ENCODE measurements at places on chromosomes 1 and 21.

GRCh38 chr1:240192851-240193250 is 101.2 kb downstream of the FMN2 start:
- DNase-seq = no peak

GRCh38 chr1:39392851-39393573 is 98.4 kb upstream of the BMP8A start:
- DNase-seq = no peak

GRCh38 chr1:205519541-205520131 is 15.2 kb downstream of the CDK18 start:
- no peak for DNase-seq

DNA sequence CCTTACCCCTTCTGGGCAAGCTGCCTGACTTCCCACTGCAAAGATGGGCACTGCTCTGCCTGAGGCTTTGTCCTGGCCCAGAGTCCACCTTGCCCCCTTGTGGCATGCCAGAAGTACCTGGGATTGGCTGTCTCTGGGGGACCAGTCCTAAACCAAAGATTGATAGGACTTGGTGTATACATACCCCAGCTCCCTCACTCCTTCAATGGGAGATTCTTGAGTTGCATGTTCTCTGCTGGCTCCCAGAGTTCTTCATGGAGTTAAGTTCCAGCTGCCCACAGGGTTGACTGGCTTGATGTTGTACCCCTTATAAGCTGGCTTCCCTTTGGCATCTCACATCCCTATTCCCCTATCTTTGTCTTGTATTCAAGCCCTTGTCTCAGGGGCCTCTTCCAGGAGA is 244.8 kb downstream of the GRIK3 start:
- no peak for DNase-seq

GRCh38 chr1:230792691-230793462 is 45.7 kb downstream of the CAPN9 start:
- DNase-seq = no peak

- no peak for DNase-seq
Measured at GRCh38 chr1:233897325-233898162, 6.9 kb upstream of the SLC35F3 start.

DNA sequence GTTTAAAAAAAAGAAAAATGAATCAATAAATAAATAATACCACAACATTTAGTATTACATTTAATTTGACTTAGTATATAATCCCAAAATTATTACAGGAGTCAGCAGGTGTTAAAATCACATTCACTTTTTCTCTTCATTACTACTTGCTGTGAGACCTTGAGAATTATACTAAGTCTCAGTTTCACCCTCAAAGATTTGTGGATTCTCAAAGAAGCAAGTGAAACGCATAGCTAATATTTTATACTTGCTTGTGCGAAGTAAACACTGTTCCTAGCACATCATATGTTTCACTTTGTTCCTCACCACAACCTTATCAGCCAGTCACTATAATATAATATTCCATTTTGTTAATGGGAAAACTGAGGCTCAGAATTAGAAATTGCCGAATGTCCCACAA is 4.0 kb downstream of the CLCA1 start:
- DNase-seq = no peak

DNA sequence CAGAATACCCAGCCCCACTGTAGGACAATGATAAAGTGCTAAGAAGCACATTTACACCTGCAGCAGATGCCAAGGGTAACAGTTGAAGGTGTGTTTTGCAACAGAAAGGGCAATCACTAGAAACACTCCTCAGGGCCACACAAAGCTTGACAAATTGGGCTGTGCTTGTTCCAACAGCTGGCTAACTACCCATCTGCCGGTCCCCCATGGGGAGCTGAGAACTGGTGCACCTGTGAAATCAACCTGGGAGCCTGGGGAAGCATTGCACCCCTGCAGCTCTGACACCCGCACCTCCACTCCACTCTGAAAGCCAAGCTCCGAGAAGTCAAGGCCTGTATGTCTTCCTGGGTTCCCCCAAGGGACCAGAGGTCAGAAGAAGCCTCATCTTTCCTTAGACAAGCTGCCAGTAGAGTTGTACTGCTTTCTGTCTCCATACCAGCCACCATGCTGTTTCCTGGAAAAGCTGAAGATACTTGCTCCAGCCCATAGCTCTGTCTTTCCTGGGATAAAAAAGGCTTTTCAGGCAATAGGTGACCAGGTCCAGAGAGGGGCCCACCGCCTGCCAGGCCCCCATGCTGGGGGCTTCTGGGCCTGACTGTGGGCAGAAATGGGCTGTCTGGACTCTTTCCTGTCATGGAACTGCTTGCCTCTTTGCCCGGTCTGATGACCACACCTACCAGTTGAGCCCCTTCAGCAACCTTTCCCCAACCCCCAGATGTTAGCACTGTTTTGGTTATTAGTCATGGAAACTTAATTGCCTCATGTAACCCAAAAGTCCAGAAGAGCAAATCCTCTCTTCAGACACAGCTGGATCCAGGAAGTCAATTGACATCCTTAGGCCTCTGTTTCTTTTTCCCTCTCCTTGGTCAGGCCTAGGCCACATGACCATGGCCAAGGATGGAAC is 93.6 kb downstream of the KIF14 start:
- no peak for DNase-seq

DNA sequence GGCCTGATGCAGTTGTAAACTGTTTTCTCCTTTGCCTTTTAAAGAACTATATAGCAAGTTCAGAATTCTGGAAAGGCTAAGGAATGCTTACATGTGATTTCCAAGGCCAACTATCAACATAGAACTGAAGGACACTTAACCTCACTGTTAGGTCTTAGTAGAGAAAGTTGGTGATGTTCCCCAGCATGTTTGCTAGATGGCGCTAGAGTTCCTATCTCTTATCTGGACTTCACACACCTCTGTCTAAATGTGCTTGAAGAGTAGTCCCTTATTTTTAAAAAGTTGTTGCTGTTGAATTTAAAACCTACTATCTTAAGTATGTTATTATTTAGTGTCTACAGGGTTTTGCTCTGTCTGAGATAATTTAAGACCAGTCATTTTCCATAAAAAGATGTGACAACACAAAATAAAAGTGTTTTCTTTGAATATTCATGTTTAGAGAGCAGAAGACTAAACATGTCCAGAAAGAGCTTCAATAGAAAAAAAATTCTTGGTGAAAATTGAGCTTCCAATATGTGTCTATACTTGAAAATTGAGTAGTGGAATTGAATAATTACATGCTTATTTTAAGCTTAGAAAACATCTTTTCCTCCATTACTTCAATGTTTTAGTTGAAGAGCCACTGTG is 237.3 kb downstream of the S1PR1 start:
- no peak for DNase-seq

- no peak for DNase-seq
Measured at GRCh38 chr1:185155600-185156287, 1.0 kb downstream of the TRMT1L start.

DNA sequence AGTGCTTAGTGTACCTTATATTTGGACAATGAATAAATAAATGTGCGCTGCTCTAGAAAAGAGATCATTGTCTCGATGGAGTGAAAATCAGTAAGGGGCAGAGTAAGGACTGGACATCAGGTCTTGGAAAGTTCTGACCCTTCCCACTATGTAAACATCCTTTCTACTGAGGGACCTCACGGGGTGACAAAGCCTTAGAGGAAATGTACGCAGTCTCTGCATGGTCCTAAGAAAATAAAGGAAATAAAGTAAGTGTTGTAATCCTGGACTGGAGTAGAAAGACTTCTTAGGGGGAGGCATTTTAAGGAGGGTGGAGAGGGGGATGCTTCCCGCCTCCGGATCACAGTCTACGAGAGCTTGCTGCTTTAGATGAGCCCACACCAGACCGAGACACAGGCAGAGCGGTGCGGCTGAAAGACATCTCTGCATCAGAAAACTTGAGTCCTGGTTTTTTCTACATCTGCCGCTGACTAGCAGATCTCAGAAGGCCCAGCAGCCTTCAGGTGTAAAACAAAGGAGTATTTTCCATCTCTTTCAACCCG is 22.3 kb upstream of the GPR137B start:
- DNase-seq = no peak

- DNase-seq = no peak
Measured at GRCh38 chr21:45365608-45366241, 39.2 kb upstream of the COL18A1 start.

GRCh38 chr1:186682736-186683135 is 2.5 kb upstream of the PTGS2 start:
- peak; percentile 14 for DNase-seq

DNA sequence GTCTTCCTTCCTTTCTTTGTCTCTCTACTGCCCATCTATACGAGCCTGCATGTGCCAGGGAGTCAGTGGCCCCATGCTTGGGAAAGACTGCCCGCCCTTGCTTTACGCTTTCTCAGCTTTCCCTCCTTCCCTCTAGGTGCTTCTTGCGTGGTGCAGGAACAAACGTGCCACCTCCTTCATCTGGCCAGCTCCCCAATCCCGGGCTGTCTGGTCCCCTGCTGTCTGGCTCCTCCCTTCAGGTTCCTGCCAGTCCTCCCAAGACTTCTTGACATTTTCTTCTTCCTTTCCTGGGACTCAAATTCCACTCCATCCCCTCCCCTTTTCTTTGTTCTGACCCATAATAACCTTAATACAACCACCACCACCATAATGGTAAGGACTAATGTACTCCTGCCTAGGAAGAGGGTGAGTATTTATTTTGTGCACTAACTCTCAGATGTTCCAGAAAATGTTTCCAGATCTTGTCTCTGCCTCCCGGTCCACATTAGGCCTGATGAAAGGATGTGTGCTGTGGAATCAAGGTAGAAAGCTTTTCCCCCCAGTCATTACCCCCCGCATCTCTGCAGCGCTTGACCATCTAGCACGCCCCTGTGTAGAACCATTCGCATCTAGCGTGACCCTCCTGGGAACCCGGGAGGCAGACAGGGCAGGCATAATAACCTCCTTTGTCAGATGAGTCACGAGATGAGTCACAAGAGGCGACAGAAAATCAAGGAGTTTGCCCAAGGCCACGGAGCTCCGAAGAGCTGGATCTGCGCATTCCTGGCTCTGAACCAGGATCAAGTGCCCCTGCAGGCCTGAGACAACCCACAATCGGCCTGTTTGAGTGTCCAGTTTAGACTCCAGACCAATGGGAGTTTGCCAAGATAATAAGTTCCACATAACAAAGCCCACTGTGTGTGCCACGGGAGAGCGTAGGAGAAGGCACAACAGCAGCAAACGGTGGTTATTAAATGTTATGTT is 60.1 kb upstream of the NEK2 start:
- DNase-seq = peak; percentile 81

DNA sequence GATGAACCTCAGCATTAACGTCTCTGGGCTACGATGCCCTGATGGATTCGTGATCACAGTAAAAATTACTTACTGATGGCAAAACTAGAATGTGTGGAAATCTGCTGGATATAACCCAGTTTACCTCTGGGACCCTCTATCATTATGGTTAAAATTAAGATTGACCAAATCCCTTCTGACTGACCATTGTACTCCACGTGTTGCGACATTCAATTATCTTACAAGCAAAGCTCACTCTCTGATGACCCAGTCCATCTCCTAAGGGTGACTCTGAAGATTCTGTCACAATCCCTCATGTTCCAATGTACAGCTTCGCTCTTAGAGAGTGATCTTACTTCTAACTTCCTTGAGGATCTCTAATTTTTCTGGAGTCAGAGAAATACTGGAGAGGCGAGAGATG is 288.5 kb upstream of the RUNX1 start:
- DNase-seq = no peak

GRCh38 chr1:157725221-157725577 is 24.6 kb upstream of the FCRL3 start:
- no peak for DNase-seq

- peak; percentile 61 for DNase-seq
Measured at GRCh38 chr1:8133657-8134430, 107.7 kb upstream of the ERRFI1 start.

- DNase-seq = peak; percentile 65
Measured at GRCh38 chr1:175072099-175072951, 4.7 kb downstream of the TNN start.

GRCh38 chr21:35170244-35170643 is 121.1 kb upstream of the RUNX1 start:
- DNase-seq = no peak

DNA sequence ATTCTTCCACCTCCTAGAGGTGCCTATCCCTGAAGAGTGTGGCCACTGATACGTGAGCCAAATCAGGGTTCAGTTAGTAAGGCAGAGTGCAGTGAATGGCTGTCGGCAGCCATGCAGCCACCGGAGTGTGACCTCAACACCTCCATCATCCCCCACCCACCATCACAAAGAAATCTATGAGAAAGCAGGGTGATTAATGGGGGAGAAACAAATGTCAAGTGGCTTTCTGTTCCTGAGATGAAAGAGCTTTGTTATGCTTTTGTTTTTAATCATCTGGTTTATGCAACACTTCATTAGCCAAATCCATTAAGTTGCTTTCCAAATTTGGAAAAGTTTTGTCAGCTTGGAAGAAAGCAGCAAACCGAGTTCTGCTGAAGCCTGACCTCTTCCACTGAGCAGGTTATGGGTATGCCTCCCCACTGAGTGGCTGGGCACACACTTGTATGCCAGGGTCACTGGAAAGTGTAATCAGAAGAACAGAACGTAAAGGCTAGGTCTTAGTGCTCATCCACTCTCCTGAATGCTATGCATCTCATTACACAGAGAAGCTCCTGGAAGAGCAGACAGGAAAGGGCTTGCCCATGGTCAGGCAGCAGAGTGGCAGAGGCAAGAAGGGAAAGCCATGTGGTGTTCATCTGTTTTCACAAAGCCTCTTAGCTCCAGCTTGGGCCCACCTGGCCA is 57.1 kb upstream of the ATP1B1 start:
- DNase-seq = no peak

GRCh38 chr1:118317842-118318614 is 133.0 kb upstream of the SPAG17 start:
- no peak for DNase-seq

- DNase-seq = no peak
Measured at GRCh38 chr21:37368541-37369279, 2.1 kb downstream of the DYRK1A start.

DNA sequence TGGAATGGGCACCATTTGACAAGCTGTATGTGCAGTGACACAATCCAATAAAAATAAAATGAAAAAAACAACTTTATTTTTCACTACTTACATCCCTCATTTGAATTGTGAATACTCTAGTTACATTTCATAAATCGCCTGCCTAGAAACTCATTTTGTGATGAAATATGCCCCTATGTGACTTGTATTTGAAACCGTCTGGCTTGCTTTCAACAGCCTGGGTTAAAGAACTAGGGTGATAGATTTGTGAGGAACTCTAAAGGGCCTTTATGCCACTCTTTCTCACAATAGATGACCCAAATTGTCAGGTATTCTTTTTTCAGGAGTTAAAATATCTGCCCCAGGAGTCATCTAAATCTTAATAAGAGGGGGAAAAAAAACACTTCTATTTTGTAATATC is 137.9 kb downstream of the DAB1 start:
- DNase-seq = no peak

DNA sequence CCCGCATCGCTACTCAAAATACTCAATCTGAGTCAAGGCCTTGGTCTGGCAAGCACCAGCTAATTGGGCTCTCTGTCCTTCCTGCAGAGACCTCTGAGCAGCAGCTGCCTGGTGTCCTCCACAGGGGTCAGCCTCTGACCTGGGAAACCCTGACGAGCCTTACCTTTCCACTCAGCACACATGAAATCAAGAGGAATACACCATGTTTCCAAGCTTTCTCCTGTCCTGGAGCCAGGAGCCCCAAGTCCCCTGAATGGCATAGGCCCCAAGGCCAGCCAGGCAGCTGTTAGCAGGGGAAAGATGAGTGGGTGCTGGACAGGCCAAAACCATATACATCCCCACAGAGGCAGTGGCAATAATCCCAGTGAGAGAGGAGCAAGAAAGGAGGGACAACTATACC is 27.2 kb upstream of the TSPEAR start:
- DNase-seq = no peak
